Thoracic aorta (tissue), 2 donors: ENCODE measurements at places on chromosomes 1 and 21. TPM values are rescaled to one million over a fixed set of nuclear protein-coding genes. Genes with fewer than 3 reads are reported as not detected.

GRCh38 chr1:38076455-38076854, 29.9 kb upstream of the POU3F1 start:
- no peaks in the 10 kb centered on the region for H3K4me1 ChIP-seq
- H3K27me3 ChIP-seq = no peaks in the 10 kb centered on the region
- DNase-seq = no peak
- no peak overlapping the region for H3K27ac ChIP-seq
- no peaks in the 10 kb centered on the region for H3K36me3 ChIP-seq

- H3K27me3 ChIP-seq = no peaks in the 10 kb centered on the region
- no peak overlapping the region for H3K27ac ChIP-seq
- no peak overlapping the region for H3K4me3 ChIP-seq
- H3K36me3 ChIP-seq = no peaks in the 10 kb centered on the region
Measured at GRCh38 chr1:183195142-183195574, 9.1 kb downstream of the LAMC2 start.

GRCh38 chr1:39608921-39609320, 30.5 kb downstream of the HEYL start:
- no peaks in the 10 kb centered on the region for H3K4me1 ChIP-seq
- no peaks in the 10 kb centered on the region for H3K27me3 ChIP-seq
- no peak overlapping the region for H3K4me3 ChIP-seq

DNA sequence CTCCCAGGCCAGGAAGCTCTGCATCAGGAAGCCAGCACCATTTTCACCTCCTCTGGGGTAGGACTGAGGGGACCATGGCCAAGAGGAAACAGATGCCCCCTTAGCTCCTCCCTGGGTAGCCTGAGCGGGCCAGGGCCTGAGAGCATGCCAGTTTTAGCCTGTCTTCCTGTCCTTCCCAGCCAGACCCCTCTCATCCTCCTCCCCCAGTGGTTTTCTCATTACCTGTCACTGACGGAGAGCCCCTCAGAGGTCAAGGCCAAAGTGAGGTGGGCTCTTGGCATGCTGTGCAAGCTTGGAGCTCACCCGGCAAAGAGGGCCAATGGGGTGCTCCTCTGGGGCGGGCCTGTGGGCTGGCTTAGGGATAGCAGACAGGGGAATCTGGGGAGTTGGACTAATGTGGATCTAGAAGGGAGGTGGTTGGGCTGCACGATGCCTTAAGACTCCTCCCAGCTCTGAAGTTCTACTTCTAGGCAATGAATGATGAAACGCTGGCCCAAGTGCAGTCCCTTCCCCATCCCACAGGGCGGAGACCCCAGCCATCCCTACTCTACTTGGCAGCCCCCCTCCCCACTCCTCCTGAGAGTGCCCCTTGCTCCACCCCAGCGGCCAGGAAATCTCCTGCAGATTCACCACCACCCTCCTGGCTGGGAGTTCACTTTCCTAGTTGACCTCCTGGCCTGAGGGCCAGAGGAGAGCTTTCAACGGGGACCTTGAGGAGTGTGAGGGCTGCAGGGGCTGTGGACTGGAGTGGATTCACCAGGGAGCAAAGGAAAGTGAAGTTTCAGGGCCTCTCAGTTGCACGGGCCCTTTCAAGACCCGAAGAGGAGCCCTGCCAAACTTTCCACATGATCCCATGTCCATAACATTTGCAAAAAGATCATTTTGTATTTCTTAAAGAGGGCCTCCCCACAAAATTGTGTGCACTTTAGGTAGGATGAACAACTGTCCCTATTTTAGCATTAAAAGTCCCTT, 9.4 kb upstream of the LMNA start:
- peaks cover 39% of the 10 kb centered on the region for H3K4me1 ChIP-seq
- no peaks in the 10 kb centered on the region for H3K36me3 ChIP-seq
- H3K27me3 ChIP-seq = no peaks in the 10 kb centered on the region
- peak overlapping the region; percentile 64 for H3K4me3 ChIP-seq
- peak overlapping the region; percentile 97 for H3K27ac ChIP-seq

GRCh38 chr1:61052395-61053225, 29.8 kb upstream of the NFIA start:
- no peaks in the 10 kb centered on the region for H3K36me3 ChIP-seq
- peaks cover 51% of the 10 kb centered on the region for H3K4me1 ChIP-seq
- H3K27me3 ChIP-seq = no peaks in the 10 kb centered on the region
- peak overlapping the region; percentile 89 for H3K4me3 ChIP-seq

GRCh38 chr1:22953740-22954141, 18.9 kb downstream of the LACTBL1 start:
- DNase-seq = no peak
- H3K4me3 ChIP-seq = no peak overlapping the region
- no peaks in the 10 kb centered on the region for H3K36me3 ChIP-seq
- H3K27me3 ChIP-seq = no peaks in the 10 kb centered on the region
- H3K4me1 ChIP-seq = no peaks in the 10 kb centered on the region

- H3K4me1 ChIP-seq = no peaks in the 10 kb centered on the region
- no peaks in the 10 kb centered on the region for H3K27me3 ChIP-seq
- peaks cover 2% of the 10 kb centered on the region for H3K36me3 ChIP-seq
Measured at GRCh38 chr1:53281133-53281532, 42.8 kb upstream of the MAGOH start.

DNA sequence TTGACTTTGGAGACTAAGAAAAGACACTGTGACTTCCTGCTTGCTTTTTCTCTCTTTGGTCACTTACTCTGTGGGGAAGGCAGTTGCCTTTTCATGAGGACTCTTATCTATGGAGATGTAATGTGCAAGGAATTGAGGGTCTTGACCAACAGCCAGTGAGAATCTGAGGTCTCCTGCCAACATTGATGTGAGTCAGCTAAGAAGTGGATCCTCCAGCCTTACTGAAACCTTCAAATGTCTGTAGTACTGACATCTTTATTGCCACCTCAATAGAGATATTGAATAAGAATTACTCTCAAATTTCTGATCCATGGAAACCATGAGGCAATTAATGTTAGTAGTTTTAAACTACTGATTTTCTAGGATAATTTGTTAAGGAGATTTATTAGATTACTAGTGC, 598.4 kb downstream of the ADGRL2 start:
- no peaks in the 10 kb centered on the region for H3K27me3 ChIP-seq
- H3K4me1 ChIP-seq = no peaks in the 10 kb centered on the region
- no peak overlapping the region for H3K27ac ChIP-seq
- no peak overlapping the region for H3K4me3 ChIP-seq

DNA sequence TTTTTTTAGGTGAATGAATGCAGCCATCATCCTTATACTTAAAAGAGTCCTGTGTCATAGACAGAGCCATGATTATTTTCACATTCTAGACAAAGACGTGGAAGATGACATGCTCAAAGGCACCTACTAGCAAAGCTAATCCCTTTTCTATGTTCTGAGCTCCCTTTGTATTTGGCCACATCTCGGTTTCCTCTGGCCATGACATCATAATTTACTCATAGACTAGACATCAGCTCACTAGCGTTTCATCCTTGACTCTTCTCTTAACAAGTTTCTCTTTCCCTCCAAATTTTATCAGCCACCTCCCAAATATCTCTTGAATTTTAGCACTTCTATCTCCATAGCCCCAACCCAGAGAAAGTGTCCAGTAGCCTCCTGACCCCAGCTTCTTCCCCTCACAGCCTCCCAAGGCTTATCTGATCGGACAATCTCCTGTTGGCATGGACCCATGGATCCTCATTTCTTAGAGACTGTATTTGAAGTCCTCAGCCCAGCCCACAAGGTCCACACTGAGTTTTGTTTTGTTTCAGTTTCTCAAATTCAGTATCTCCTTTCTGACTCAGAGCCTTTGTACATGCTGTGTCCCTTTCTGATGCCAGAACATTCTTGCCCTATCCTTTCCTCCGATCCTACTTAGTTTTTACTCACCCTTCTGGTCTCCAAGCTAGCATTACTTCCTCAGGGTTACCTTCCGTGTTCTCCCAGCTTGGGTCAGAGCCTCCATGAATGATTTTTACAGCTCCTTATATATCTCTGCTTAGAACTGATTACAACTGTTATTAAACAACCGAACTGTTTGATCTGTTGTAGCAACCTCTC, 33.0 kb upstream of the EPS8L3 start:
- no peaks in the 10 kb centered on the region for H3K36me3 ChIP-seq
- H3K4me1 ChIP-seq = peaks cover 43% of the 10 kb centered on the region
- H3K4me3 ChIP-seq = no peak overlapping the region
- peak overlapping the region; percentile 56 for H3K27ac ChIP-seq
- no peaks in the 10 kb centered on the region for H3K27me3 ChIP-seq
- DNase-seq = no peak

GRCh38 chr1:231138236-231138635, 23.6 kb upstream of the TRIM67 start:
- no peaks in the 10 kb centered on the region for H3K4me1 ChIP-seq
- no peak overlapping the region for H3K27ac ChIP-seq
- no peak for DNase-seq
- H3K27me3 ChIP-seq = no peaks in the 10 kb centered on the region
- no peak overlapping the region for H3K4me3 ChIP-seq

DNA sequence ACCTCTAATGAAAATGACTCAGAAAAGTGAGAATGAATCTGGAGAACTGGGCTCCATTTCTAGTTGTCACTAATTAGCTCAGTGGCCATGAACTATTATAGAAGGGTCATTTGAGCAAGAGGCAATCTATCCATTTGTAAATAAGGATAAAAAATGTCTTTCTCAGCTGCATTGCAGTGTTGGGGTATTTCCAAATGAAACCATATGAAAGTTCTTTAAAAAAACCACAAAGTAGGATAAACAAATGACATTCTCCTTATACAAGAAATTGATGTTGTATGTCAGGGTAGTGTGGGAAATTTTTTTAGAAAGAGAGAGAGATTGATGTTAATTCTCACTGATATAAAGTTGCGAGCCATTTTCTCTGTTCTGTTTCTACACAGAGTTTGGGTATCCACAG, 26.0 kb downstream of the FMO3 start:
- no peak for DNase-seq
- H3K27me3 ChIP-seq = no peaks in the 10 kb centered on the region
- H3K4me3 ChIP-seq = no peak overlapping the region
- peak overlapping the region; percentile 81 for H3K27ac ChIP-seq
- H3K36me3 ChIP-seq = no peaks in the 10 kb centered on the region

DNA sequence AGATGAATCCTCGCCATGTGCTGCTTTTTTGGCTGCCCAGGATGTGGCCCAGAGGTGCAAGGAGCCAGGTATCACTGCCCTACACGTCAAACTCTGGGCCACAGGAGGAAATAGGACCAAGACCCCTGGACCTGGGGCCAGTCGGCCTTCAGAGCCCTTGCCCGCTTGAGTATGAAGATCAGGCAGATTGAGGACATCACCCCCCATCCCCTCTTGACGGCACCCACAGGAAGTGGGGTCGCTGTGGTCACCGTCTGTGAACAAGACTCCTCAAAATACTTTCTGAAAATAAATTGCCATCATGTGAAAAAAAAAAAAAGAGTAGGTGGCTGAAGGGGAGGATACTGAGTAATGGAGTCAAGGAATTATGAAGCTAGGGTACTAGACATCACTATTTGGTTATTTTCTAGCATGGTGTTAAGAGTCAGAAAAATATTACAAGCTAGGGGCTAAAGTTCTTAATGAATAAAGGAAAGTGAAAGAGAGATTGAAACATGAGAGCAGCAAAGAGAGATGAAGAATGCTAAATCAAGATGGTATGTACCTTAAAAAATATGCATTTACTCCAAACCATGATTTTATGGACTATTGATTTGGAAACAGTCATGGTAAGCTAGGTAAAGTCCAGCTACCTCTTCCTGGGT, 84.9 kb downstream of the CLEC20A start:
- no peak for DNase-seq
- H3K4me1 ChIP-seq = no peaks in the 10 kb centered on the region
- no peaks in the 10 kb centered on the region for H3K36me3 ChIP-seq
- H3K27me3 ChIP-seq = no peaks in the 10 kb centered on the region
- no peak overlapping the region for H3K27ac ChIP-seq

DNA sequence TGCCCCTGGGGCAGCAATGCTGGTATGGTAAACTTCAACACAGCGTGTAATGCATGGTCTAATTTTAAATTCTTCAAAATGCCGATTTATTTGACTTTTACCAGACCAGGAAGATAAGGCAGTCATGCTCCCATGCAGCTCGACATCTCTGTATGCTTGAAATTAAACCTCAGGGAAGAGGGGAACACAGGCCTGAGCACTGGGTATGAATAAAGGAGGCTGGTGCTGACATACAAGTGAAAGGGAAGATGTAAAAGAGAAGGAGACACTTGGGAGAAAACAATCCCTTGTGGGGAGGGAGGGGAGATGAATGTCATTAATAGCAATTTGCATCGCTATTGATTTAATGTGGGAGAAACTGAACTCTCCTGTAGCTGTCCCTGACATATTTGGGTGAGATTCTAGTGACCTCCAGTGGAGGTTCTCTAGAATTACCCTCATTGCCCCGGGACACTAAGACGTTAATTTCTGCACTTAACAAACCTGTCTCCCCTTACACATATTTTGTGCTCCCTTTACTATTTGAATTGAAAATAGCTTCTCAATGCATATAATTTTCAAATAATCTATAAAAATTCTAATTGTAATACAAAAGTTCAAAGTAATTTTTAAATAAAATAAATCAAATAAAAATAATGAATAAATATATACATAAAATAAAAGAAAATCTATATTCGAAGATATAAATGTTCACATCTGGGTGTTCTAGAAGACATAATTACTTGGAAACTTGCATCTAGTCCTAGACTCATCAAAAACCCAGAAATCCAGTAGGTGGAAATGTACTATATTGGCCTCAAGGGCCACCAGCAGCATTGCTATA, 283.1 kb downstream of the LMX1A start:
- DNase-seq = no peak
- H3K27ac ChIP-seq = no peak overlapping the region
- no peaks in the 10 kb centered on the region for H3K27me3 ChIP-seq
- no peaks in the 10 kb centered on the region for H3K36me3 ChIP-seq
- H3K4me3 ChIP-seq = no peak overlapping the region

DNA sequence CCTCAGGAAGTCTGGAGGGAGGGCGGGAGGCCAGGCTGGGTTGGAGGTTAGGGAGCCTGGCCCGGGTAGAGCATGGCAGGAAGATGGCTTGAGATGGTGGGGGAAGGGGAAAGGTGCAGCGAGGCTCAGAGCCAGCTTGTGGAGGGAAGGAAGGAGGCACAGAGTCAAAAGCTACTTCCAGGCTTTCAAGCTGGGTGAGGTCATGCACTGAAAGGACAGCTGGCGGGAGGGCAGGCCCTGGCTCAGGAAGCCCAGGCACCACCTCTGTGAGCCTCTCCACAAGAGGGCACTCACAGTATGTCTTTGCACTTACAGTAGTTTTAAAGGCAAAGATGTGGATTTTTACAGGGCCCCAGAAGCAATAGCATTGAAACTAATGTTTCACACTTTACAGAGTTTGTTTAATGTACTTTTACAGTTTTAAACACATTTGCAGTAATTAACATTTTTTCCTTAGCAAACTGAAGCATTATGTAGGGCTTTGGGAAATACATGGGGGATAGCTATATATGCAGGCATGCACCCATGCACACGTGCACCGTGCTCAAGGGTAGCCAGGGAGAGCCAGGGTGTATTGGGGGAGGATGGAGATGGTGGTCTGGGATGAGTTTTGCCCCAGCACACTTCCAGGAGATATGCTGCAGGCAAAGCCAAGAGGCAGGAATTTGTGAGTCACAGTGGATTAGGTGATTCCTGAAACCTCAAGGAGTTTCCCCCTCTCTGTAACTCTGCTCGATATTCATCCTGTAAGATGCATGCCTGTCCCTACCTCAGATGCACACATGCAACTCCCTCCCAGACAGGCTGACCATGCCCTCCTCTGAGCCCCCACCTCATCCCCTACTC, 6.1 kb upstream of the ADAM15 start:
- H3K27ac ChIP-seq = no peak overlapping the region
- peaks cover 11% of the 10 kb centered on the region for H3K4me1 ChIP-seq

PDXK gene
- total RNA-seq = 64.7 TPM

SDHC gene
- total RNA-seq = 38.9 TPM

RUNX3 gene
- 6.8 TPM for total RNA-seq

CELA3B gene
- total RNA-seq = not detected

EXTL1 gene
- 1.6 TPM for total RNA-seq

SLC5A9 gene
- not detected for total RNA-seq

SFPQ gene
- 362 TPM for total RNA-seq

LCE6A gene
- not detected for total RNA-seq

PCSK9 gene
- total RNA-seq = 0.21 TPM

NHLH2 gene
- total RNA-seq = not detected
